ENCODE measurements at places on chromosomes 7 and 10.

DNA sequence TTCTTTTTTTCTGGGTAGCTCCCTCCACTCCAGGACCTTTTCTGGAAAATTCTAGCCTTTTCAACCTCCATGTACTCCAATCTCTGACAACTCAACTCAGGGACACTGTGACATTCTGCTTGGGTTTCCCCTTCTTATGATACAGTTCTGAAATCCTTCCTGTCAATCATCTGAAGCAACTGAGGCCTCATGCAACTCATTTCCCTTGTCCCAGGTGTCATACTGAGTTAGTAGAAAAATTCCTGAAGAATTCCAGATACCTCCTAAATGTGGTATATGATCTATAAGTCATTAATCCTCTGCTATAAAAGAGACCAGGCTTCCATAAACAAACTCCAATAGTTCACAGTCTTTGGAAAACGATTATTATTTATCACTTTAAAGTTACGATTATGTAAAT lies 43.0 kb upstream of the MYO3A start:
- no peak for DNase-seq

DNA sequence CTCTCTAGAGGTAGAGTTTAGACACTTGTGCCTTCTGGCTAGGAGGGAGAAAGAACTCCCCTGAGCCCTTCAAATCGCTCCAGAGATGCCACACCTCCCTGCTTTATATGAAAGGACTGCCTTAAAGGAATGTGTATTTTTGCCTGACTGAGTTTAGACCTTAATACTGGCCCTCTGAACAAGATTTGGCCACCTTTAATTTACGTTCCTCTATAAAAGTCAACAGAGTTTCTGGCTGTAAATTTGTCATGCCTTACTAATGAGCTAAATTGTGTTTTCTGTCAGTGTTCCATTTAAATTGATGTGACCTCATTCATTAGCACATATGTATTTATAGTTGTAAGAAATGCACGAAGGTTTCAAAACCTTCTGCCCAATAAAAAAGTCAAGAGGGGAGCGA lies 48.0 kb downstream of the SEMA3C start:
- DNase-seq: no peak

DNA sequence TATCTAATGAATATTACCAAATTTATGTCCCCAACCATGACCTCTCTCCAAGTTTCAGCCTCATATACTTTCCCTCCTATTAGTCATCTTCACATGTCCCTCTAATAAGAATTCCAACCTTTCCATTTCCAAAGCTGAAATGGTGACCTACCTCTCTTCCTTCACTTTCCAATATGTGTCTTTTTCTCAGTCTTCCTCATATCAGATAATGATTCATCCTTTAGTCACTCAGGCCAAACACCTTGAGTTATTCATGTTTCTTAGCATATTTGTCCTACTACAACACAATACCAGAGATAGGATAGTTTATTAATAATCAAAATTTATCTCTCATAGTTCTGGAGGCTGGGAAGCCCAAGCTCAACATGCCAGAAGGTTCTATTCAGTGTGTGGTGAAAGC lies 318.5 kb upstream of the ZWINT start:
- DNase-seq: no peak

DNA sequence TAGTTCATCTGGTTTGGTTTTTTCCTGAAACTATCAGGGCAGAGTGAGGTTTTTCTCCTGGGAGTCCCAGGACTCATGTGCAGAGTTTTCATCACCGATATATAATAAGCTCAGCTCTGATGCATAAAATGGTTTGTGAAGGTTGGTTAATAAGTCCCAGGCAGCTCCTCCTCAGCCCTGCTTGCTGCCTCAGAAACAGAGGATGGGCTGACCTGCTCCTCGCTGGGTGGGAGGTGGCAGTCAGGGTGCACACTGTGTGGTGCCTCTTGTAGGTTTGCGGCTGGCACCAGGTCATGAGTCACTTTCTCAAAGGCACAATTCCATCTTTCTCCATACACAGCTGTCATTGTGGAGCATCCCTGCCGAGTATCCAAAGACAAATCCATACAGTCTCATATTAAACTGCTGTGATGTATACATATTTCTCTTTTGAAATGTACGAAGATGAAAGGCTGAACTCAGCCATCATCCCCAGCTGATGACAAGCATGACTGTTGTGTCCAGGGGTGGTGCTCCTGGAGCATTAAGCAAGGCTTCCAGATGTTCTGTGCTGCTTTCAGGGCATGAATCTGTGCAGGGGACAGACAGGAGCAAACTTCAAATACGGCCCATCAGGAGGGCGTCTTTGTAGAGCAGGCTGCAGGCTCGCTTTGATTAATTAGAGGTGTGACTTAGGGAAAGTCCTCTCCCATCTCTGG lies 125.7 kb upstream of the NPS start:
- DNase-seq: no peak

GRCh38 chr10:131641231-131641630 lies 259.6 kb upstream of the PPP2R2D start:
- no peak for DNase-seq

DNA sequence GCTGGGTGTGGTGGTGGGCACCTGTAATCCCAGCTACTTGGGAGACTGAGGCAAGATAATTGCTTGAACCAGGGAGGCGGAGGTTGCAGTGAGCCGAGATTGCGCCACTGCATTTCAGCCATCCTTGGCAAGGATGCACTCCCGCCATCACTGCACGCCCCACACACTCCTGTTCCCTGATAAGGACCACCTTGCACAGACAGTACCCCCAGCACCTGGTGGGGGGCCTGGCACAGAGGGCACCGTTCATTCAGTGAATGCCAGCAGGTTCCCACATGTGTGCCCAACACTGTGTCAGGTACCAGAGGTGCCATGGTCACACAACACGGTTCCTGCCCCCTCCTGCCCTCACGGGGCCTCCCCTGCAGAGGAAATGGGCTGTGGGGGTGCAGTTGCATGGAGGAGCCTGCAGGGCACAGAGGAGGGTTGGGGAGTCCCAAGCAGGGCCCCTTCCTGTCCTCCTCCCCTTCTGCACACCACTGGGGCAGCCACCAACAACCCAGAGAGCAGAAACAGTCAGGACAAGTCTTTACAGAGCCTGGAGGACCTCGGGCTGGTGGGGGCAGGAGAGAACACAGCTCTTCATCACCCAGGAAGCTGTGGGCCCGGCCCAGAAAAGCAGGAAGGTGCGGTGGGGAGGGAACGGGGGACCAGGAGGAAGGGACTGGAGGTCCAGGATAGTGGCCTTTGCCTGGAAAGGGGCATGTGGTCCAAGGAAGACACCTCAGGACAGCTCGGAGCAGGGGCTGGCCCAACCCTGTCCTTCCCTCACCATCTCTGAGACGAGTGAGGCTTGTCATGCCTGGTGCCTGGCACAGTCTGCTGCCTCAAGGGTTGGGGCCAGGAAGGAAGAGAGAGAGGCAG lies 7.1 kb downstream of the CRYGN start:
- no peak for DNase-seq

GRCh38 chr7:22980422-22980821 lies 33.5 kb downstream of the HYCC1 start:
- no peak for DNase-seq

- DNase-seq: no peak
These were observed 484.8 kb upstream of the ANKRD30A start for GRCh38 chr10:36640626-36641025.

GRCh38 chr7:32026083-32026425 lies 44.2 kb downstream of the PDE1C start:
- DNase-seq: no peak

GRCh38 chr7:148156233-148156632 lies 434.3 kb upstream of the C7orf33 start:
- DNase-seq: no peak

DNA sequence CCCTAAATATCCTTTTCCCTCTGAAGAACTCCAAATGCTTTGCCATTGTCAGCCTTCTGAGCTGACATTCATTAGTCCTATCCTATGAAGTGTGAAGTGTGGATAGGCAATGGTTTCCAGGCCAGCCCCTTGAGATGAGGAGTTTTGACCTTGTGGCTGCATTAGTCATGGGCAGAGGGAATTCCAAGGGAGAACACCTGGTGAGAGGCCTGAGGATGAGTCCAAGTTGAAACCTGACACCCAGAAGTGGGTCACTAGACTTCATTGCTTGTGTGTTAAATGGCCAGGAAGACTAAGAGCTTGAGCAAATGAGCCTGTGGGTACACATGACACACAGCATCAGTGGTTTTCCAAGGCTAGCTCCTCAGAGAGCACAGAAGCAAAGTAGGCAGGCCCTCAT lies 260.8 kb downstream of the SKAP2 start:
- DNase-seq: no peak

GRCh38 chr10:77031531-77032187 lies 605.9 kb downstream of the KCNMA1 start:
- DNase-seq: no peak

GRCh38 chr10:25725917-25726716 lies 207.9 kb upstream of the MYO3A start:
- DNase-seq: no peak

- DNase-seq: no peak
These were observed 3.8 kb downstream of the GPRIN2 start for GRCh38 chr10:46552526-46553237.

DNA sequence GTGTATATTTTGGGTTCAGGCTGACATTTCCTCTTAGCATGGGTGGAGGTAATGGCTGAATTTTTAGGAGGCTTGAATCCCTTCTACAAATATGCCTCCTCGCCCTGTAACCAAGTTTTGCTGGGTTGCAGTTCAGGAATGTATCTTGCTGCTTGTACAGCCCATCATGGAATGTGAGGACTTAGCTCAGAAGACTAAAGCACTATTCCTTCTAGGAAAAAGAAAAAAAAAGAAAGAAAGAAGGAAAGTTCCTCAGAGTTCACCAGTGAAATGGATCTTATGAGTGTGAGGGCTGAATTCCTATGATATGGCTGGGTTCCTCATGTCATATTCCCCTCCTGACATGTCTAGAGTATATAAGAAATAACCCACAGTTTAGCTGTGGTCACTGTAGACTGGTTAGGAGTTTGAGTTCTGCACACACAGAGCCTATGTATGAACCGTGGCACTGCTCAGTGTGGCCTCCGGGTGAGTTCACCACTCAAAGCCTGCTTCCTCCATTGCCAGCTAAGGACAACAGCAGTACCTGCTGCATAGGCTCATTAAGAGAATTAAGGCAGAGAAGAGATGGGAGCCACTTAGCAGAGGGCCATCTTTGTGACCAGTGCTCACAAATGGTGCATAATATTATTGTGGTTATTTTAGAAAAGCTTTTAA lies 114.0 kb downstream of the TACC2 start:
- DNase-seq: no peak

DNA sequence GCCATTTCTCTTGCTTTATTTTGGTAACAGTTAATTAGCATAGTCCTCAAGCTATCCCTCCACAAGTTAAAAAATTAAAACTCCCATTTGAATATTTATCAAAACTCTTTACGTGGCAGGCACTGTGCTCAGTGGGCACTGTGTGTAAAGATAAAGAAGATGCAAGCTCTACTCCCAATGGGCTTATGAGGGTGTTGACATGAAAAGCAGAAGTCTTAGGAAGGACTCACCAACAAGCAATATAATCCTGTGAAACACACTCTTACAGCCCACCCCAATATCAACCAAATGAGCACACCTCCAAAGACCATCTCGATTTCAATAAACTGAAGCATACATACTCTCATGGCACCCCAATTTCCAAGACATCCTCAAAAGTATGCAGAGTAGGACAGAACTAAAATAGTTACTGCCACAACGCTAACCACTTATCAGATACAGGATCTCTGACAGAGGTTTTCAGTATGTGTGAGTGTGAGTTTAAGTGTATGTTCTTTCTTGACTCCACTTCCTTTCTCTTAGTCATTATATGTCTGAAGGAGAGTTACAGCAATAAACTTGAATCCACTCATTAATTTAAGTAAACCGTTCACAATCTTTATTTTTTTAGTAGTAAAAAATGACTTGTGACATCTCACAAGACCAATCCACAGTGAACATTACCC lies 120.0 kb downstream of the PDE1C start:
- no peak for DNase-seq

Data from dorsolateral prefrontal cortex (tissue), 122 donors.